ENCODE measurements at places on chromosomes 11 and 22. TPM values are rescaled to one million over a fixed set of nuclear protein-coding genes. Genes with fewer than 3 reads are reported as not detected.

GRCh38 chr11:73308961-73309919 lies 1.2 kb downstream of the ARHGEF17 start:
- DNase-seq, result peak; percentile 95

- no peak for DNase-seq
These were observed 92.7 kb downstream of the TRMU start for GRCh38 chr22:46428171-46428570.

DNA sequence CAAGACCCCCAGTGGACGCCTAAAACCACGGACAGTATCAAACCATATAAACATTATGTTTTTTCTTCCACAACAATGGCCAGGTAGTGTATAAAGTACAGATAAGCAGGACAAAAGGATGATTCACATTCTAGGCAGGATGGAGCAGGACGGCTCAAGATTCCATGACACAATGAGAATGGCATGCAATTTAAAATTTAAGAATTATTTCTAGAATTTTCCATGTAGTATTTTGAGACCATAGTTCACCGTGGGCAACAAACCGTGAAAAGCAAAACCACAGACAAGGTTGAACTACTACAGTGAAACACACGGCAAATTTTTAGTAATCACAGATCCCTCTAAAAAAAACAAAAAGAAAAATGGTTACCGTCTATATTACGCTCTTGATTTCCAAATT lies 7.5 kb downstream of the NARS2 start:
- no peak for DNase-seq

DNA sequence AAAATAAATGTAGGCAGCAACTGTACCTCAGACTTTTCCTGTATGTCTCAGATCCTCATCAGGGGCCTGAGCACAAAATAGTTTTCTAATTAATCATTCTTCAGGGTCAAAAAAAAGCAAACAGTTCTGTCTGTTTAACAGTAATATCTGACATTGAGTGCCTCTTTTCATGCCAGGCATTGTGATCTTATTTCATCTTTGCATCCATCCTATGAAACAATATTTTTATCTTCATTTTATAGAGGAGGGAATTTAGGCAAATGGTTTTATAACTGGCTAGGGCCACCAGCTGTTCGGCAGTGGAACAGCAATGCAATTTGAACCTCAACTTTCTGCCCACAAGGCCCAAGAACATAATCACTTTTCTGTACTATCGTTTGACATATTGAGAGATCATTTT lies 145.6 kb downstream of the WNT7B start:
- DNase-seq, result peak; percentile 5

DNA sequence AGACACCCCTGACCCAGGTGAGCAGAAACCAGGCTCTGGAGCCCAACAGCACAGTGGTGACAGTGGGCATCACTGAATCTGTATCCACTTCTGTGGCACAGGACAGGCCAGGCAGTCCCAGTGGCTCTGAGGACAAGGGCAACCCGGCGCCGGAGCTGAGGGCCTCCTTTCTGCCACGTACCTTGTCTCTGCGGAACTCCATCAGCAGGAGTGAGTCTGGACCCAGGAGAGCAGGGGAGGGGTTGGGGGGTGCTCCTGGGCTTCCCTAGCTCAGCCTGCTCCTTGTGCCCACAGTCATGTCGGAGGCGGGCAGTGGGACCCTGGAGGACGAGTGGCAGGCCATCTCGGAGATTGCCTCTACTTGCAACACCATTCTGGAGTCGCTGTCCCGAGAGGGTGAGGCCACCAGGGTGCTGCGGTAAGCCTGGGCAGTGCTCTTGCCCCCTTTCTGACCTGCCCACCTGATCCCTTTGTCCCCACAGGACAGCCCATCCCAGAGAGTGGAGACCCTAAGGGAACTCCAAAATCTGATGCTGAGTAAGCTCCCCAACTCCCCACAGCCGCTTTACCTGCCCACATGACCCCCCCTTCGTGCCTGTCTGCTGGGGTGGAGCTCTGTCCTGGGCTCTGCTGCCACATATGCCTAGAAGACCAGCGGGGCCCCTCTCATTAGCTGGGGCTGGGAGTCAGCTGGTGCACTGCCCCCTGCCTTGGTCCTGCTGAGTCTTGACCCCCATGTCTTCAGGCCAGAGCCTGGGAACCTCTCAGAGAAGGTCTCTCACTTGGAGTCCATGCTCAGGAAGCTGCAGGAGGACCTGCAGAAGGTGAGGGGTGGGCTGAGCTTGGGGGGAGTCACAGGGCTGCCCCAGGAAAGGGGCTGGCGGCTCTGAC lies 12.0 kb downstream of the SIPA1 start:
- DNase-seq, result no peak

OR4X2 gene
- total RNA-seq, result not detected

PARVB gene
- total RNA-seq, result not detected

Data from HT-29 (cell line).